Activated CD4-positive, alpha-beta T cell treated with anti-CD3 and anti-CD28 coated beads, Interleukin-2, amount 10 ng/mL, durations not matched to agents 7 days and 5 days (primary cell): ENCODE measurements at places on chromosomes 16 and 17. TPM values are rescaled to one million over a fixed set of nuclear protein-coding genes. Genes with fewer than 3 reads are reported as not detected.

The ZG16B gene
- 2.3 TPM for total RNA-seq

The HS3ST6 gene
- total RNA-seq, result not detected

The KIFC3 gene
- not detected for total RNA-seq

The GLP2R gene
- total RNA-seq, result not detected

The FGF11 gene
- 6.8 TPM for total RNA-seq

The NLGN2 gene
- total RNA-seq, result 1.4 TPM

The ZFPM1 gene
- 13.8 TPM for total RNA-seq

The ARHGDIA gene
- 714 TPM for total RNA-seq

The TNRC6C gene
- 41.8 TPM for total RNA-seq
